A549 (cell line): ENCODE measurements at places on chromosomes 13 and 19.
A peak's percentile ranks its signal among the peaks of the same experiment; 100 is the strongest.

DNA sequence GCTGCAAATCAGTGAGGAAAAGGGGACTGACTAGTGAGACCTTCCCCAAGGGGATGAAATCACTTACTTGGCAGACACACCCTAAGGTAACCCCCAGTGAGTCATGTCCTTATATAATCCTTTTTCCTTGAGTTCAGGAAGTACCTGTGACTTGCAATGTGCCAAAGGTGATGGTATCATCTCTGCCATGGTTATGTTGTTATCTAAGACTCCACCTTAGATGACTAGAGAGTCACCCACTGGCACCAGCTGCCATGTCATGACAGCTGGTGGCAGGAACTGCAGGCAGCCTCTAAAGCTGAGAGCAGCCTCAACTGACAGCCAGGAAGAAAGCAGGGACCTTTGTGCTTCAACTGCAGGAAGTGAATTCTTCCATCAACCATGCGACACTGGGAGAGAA, 12.5 kb downstream of the PBX4 start:
- DNase-seq = no peak

GRCh38 chr13:95380468-95381211, 79.4 kb upstream of the ABCC4 start:
- DNase-seq = peak; percentile 68

GRCh38 chr13:44759384-44760360, 183.5 kb upstream of the TSC22D1 start:
- no peak for DNase-seq

DNA sequence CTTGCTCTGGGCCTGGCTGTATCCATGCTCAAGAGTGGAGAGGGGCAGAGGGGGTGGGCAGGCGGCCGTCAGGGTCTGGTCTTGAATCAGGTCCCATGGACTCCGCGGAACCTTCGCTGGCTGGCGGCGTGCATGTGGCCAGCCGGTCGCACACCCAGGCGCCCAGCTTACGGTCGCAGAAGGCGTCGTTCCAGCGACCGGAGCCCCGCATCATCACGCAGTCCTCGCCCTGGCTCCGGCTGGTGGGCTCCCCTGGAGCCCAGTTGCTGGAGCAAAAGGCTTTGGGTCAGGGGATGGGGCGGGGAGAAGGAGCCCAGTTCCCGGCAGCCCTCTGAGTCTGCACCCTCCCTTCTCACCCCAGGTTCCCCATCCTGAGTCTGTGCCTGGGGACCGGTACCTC, 8.5 kb downstream of the TRAPPC5 start:
- DNase-seq = no peak

DNA sequence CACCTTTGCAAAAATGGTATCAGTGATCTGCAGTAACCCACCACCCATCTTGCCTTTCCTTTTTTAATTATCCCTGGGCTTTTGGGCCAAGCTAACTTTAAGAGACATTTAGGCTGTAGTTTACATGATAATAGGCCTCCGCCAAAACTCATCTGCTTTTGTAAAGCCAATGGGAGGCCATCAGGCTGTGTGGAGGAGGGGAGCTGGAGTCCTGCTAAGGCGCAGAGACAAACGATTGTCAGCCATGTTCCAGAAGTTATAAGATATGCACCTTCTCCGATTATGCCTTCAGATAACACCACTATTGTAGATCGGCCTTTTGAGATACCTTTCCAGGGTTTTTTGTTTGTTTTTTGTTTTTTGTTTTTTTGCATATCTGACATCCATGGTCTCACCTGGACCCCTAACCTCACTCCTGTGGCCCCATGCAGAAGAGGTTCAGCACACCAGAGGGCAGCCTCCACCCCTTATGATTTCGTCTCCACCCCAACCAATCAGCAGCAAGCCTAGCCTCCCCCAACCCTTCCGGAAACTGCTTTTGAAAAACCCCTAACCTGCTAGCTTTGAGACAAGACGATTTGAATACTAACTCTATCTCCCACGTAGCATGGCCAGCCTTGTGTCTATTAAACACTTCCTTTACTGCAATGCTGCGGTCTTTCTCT, 113.9 kb upstream of the UBL3 start:
- no peak for DNase-seq

- no peak for DNase-seq
Measured at GRCh38 chr13:90553159-90553558, 794.3 kb upstream of the MIR17HG start.

DNA sequence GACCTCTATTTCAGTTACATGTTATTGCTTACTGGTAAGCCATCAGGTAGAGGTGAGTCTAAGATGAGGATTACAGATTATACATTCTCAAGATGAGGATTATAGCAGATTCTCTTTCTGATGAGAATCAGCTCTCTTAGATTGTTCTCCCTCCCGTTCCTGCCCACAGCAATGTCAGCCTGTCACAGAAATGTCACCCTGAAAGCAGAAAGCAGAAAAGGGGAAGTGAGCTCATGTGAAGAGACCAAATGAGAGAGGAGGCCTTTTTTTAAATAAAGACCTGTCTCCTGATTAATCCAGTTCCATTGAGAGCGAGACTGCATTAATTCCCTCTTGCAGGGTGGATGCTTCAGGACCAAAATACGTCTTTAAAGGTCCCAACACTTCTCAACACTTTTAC, 445.6 kb downstream of the KCTD12 start:
- no peak for DNase-seq

DNA sequence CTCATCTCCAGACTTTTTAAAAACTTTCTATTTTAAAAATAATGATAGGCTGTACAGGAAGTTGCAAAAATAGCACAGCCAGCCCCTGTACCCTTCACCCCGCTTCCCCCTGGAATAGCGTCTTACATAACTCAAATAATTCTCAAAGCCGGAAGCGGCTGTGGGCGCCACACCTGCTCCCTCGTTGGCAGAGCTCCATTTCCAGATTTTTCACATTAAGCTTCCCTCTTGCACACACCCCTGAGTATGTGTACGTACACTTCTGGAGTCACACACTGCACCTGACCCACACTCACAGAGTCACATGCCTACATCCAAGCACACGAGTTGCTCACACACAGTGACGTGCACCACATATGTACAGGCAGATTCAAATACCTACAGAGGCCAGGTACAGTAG, 24.9 kb upstream of the DPP9 start:
- no peak for DNase-seq

DNA sequence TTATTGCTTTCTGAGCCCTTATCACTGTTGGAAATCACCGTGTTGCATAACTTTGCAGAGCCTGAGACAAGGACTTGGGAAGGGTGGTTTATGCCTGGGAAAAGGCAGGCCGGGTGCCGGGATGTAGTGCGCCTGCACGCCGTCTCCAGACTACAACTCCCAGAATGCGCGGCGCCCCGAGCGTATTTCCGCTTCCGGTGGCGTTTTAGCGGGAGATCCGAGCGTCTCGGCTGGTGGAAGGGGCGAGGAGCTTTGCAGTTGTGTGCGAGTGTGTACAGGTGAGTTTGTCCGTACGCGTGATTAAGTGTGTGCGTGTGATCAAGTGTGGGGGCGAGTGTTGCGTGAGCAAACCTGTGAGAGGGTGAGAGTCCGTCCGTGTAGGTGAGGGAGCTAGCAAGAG, 75.4 kb downstream of the PEG3 start:
- DNase-seq = no peak

GRCh38 chr13:80001510-80001842, 339.4 kb downstream of the SPRY2 start:
- no peak for DNase-seq

DNA sequence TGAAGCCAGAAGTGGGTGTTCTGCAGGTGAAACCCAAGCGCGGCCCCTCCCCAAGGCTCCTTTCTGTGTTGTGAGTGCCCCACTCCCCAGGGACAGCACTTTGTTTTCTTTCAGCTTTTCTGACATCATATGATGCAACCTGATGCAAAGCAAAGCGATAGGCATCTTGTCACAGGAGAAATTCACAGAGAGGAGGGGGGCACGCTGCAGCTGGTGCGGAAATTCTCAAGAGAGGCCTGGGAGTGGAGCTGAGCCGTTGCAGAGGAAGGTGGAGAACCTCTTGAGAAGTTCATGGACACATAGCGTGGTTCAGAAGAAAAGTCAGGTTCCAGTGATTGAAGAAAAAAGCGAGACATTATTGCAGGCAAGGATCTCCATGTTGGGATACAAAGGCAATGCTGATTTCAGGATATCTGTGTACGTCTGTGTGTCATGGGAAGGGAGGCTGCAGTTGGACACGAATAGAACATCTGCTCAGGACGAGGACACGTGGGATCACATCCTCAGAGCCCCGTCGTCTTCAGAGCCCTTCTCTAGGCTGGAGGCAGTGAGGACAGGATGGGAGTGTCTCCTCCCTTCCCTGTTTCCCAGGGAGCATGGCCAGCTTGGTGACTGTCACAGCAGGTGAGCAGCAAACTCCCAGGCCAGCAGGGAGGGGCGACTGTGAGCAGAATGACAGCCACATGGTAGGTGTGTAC, 79.2 kb downstream of the IRS2 start:
- no peak for DNase-seq

GRCh38 chr13:91960947-91961346, 562.5 kb downstream of the GPC5 start:
- DNase-seq = no peak

GRCh38 chr13:37023871-37024270, 23.3 kb downstream of the EXOSC8 start:
- DNase-seq = no peak

DNA sequence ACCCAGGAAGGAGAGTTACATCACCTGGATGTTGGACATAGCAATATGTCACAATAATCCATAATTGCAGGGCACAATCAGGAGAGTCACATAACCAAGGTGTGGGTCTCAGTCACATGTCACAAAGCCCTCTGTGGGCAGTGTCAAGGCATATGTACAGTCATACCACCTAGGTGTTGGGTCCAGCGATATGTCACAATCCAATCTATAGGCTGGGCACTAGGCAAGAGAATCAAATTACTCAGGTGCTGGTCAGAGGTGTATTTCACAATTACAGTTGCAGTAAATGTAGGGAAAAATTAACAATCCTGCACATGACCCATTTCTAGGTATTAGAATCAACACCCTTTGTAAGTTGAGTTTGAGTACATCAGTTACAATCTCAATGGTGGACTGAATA, 126.2 kb upstream of the ZNF91 start:
- DNase-seq = no peak

GRCh38 chr13:111020546-111020945, 94.6 kb upstream of the ARHGEF7 start:
- DNase-seq = no peak

DNA sequence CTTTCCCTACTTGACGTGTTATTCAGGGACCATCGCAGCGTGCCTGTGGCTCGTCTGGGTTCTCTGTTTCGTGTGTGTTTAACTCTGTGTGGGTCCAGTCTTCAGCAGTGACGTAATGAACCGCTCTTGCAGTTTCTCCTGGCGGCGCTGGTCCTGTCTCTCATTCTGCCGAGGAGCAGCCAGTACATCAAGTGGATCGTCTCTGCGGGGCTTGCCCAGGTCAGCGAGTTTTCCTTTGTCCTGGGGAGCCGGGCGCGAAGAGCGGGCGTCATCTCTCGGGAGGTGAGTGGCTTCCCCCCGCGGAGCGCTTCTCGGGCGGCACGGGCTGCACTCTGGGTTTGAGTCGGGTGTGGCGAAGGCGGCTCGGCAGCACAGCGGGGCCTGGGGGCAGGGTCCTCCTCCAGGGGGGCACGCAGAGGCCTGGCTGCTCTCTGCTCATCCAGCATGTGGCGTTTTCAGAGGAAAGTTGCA, 36.3 kb upstream of the TFDP1 start:
- DNase-seq = no peak

- no peak for DNase-seq
Measured at GRCh38 chr19:39363901-39364457, 21.8 kb downstream of the SAMD4B start.

- DNase-seq = peak; percentile 1
Measured at GRCh38 chr13:102597029-102597961, 509 bp downstream of the TPP2 start.

- DNase-seq = no peak
Measured at GRCh38 chr19:32415246-32415645, 9.7 kb downstream of the DPY19L3 start.

GRCh38 chr13:49246850-49247642, 679 bp upstream of the CDADC1 start:
- no peak for DNase-seq

DNA sequence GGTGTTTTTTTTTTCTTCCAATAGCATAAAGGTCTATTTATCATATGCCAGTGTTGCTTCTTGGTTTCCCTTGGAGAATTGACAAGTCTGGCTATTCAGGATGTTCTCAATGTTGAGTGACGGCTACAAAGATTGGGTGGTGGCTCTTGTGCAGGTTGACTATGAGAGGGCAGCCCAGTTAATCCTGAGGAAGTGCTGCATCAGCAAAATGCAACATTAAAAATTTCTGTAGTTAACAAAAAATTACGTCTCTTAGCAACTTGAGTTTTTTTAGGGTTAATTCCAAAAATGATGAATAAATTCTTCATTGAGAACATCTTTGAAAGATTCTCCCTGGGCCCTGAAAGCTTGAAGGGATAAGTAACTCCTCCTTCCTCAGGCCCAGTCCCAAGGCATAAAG, 147.1 kb downstream of the B3GLCT start:
- no peak for DNase-seq

DNA sequence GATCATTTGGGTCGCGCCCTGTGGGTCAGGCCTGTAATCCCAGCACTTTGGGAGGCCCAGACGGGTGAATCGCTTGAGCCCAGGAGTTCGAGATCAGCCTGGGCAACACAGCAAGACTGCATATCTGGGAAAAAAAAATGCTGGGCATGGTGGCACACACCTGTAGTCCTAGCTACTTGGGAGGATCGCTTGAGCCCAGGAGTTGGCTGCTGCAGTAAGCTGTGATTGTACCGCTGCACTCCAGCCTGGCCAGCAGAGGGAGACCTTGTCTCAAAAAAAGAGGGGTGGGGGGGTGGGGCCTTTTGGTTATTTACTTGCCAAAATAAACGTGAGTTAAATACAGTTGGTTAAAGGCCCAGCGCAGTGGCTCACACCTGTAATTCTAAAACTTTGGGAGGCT, 9.8 kb upstream of the ZNF544 start:
- peak; percentile 55 for DNase-seq

- no peak for DNase-seq
Measured at GRCh38 chr13:113018676-113019465, 49.9 kb downstream of the MCF2L start.

DNA sequence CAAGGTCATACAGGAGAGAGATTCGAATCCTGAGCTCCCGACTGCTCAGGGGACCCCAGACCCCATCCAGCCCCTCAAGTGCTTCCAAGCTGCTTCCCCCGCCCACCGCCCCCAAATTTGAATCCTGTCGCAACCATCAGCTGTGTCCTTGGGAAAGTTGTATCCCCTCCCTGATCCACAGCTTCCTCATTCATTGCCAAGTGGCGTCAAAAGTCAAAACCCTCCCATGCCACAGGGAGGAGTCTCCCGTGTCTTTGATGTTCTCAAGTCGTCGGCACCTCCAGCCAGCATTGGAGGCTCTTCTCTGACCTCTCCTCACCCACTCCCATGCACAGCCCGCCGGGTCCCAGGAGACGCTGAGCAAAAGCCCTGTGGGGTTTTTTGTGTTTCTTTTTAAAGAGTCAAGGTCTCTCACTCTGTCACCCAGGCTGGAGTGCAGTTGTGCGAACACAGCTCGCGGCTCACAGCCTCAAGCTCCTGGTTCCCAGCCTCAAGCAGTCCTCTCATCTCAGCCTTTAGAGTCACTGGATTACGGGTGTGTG, 2.8 kb upstream of the IFI30 start:
- no peak for DNase-seq
